ENCODE measurements at places on chromosomes 12 and 14.

DNA sequence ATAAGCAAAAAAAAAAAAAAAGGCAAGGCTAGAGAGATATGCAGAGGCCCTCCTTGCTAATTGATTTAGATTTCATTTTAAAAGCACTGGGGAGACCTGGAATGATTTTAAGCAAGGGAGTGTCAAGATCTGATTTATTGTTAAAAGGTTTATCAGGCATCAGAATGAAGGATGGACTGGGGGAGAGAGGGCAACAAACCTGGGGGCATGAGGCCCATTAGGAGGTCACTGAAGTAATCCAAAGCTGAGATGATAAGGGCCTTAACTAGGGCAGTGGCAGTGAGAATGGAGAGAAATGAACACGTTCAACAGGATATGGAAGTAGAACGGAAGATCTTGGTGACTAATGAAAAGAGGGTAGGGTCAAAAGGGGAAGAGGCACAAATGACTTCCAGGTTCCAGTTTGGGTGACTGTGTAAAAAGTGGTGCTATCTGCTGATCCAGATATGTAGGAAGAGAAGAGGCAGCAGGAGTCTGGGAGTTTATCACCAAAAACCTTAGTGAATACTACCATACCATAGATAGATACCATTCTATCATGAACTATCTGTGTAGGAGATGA lies 24.0 kb downstream of the KITLG start:
- no peak for DNase-seq

GRCh38 chr14:33486332-33486890 lies 464.5 kb downstream of the EGLN3 start:
- DNase-seq = no peak

GRCh38 chr12:54028314-54029201 lies at the start of gene HOXC6:
TSS of gene HOXC6 (plus strand) at chr12:54028440. CDS start at chr12:54028522, 82 bp downstream.
- no peak for DNase-seq

- no peak for DNase-seq
Measured at GRCh38 chr12:94749890-94750289, 99.5 kb upstream of the TMCC3 start.

GRCh38 chr14:72796935-72797334 lies 97.0 kb downstream of the DPF3 start:
- DNase-seq = no peak

GRCh38 chr14:104031384-104031783 lies 54.1 kb upstream of the ASPG start:
- no peak for DNase-seq

- DNase-seq = no peak
Measured at GRCh38 chr14:52026901-52027300, 37.6 kb downstream of the RTRAF start.

- no peak for DNase-seq
Measured at GRCh38 chr12:126353604-126354003, 1288.4 kb downstream of the AACS start.

DNA sequence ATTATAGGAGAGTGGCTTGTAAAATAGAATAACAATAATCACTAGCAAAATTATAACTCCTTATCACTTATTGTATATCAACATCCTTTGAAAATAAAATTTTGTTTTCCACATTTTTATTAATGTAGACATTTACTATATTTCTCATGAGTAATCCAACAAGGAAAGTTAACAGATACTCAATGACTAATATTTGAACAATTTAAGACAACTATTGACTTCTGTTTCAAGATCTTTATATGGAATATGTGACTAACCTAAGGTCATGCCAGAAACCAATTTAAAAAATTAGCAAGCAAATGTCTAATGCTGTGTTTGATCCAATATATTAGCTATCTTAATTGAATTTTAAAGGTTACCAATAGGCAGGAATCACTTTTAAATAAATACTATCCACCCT lies 638.5 kb upstream of the FLRT2 start:
- no peak for DNase-seq

GRCh38 chr14:70005281-70005805 lies 126.1 kb downstream of the SMOC1 start:
- DNase-seq = no peak

GRCh38 chr12:90978117-90978770 lies 23.3 kb upstream of the CCER1 start:
- DNase-seq = no peak

- no peak for DNase-seq
Measured at GRCh38 chr14:60093080-60093479, 1.4 kb downstream of the PCNX4 start.

- DNase-seq = no peak
Measured at GRCh38 chr12:63292471-63293221, 141.6 kb upstream of the AVPR1A start.

DNA sequence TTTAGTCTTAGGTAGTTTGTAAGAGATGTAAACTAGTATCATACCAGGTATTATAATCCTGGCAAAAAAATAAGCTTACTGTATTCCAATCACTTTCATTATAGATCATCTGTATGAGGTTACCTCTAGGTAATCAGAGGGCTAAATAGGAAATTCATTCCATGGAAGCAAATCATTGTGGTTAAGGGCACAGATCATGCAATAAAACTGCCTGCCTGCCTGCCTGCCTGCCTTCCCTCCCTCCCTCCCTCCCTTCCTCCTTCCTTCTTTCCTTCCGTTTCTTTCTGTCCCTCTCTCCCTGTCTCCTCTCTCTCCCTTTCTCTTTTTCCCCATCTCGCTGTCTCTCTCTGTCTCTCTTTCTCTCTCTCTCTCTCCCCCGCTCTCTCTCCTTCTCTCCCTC lies 3.2 kb upstream of the CLEC9A start:
- DNase-seq = no peak

DNA sequence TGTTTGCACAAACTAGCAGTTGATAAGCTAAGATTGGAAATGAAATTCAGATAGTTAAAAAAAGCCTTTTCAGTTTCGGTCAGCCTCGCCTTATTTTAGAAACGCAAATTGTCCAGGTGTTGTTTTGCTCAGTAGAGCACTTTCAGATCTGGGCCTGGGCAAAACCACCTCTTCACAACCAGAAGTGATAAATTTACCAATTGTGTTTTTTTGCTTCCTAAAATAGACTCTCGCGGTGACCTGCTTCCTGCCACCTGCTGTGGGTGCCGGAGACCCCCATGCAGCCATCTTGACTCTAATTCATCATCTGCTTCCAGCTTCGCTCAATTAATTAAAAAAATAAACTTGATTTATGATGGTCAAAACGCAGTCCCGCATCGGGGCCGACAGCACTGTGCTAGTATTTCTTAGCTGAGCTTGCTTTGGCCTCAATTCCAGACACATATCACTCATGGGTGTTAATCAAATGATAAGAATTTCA lies 335.6 kb downstream of the TMEM121 start:
- DNase-seq = no peak

DNA sequence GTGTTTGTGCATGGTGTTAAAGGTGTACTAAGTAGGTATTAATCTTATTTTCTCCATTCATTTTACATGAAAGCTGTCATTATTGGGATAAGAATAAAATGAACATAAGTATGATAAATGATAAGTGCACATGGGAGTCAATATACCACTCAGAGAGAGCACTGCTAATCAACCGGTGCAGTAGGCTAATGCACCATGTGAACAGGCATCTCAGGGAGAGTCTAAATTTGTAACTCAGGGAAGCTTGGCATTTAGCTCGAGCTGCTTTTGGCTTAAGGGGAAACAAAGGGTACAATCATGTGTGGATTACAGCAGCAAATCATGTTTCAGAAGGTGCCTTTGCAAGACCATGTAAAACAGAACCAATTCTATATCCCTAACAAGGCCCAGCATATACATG lies 127.4 kb downstream of the MGST1 start:
- DNase-seq = no peak

DNA sequence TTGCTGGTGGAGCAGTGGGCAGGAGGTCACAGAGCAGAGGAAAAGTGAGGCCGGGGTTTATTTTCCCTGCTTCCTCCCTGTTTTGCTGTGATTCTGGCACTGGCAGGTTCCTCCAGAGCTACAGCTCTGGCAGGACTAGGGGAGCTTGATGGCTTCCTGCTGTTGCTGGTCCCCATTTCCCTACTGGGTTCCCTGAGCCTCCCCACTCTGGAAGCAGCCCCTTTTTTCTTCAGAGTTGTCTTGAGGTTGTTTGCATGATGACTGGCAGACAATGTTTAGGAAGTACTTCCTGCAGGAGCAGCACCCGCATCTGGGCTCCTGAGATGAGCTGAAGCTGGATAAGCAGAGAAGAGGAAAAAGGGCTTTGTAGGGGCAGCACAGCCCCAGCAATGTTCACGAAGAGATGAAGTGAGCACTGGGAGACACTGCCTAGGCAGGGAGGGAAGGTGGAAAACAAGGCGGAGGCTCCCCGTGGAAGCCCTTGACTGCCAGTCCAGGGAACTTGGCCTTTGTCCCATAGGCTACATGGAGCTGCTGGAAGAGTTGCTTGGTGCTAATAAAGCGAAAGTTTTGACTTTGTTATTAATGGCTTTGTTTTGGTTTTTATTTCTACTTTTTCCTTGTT lies 126.9 kb downstream of the SLC38A6 start:
- no peak for DNase-seq

GRCh38 chr12:131438881-131439280 lies 272.0 kb upstream of the SFSWAP start:
- no peak for DNase-seq

DNA sequence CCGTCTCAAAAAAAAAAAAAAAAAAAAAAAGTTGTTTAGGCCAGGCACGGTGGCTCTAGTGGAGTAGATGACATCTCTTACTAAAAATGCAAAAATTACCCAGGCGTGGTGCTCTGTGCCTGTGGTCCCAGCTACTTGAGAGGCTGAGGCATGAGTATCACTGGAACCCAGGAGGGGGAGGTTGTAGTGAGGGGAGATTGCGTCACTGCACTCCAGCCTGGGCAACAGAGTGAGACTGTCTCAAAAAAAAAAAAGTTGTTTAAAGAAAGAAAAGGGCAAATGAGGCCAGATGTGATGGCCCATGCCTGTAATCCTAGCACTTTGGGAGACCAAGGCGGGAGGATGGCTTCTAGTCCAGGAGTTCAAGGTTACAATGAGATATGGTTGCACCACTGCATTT lies 36.6 kb upstream of the SPPL3 start:
- no peak for DNase-seq

DNA sequence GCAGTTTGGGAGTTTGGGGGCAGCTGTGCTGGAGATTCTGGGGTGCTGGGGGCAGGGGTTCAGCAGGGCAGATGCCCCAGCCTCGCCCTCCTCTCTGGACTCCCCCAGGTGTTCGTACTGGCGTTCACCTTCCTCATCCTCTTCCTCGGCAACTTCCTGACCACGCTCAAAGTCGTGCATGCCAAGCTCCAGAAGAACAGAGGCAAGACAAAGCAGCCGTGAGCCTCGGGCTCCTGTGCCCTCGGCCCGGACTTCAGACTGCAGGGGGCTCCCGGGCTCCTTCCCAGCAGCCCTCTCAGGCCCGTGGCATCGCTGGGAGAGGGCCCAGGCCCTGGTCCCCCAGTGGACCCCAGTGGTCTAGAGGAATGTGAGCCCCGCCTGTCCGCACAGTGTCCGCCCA lies 18.0 kb downstream of the RHOF start:
- no peak for DNase-seq

- no peak for DNase-seq
Measured at GRCh38 chr14:54893151-54893760, 9.4 kb downstream of the GCH1 start.

DNA sequence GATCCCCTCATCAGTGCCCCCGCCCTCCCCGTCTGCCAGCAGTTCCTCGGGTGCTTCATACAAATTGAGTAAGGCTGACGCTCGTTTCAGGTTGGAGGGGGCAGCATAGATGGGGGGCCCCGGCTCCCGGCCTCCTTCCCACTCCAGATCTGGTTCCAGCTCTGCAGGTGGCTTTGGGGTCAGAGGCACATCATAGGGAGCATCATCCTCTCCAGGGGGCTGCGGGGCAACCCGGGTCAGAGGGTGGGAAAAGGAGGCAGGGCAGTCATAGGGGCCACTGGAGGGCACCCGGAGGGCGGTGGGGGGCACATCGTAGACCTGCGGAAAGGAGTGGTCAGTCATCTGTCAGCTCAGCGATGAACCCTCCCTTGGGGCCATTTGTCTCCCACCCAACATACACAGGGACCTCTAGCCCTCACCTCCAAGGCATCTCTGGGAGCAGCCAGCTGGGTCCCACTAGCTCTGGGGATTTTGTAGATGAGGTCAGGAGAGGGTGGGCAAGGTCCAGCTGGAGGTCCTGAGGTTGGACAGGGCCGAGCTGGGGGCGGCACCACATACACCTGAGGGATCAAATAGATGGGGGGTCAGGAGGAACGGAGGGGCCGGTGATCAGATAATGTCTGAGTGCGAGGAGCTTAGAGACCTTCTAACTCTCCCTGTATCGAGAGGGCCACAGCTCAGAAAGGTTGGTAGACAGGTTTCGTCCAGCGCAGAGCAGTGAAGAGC lies 5.1 kb downstream of the EFS start:
- DNase-seq = no peak

DNA sequence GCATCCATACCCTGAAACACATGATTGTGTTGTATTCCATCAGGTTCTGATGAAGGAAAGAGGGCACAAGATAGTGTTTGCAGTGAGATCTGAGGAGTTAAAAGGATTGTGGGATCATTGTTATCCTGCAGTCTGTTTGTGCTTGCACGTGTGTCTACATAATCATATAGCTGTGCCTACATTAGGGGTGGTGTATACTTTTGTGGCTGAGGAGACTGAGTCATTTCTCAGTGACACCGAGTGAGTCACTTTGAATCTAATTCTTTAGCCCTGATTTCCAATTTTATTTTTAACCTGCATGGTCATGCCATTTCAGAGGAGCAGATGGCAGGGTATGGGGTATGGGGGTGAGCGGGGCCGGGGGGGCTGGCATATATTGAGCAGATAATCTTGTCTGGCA lies 133.2 kb downstream of the ANO4 start:
- DNase-seq = no peak

GRCh38 chr14:67345583-67345982 lies 14.0 kb downstream of the ATP6V1D start:
- no peak for DNase-seq

- DNase-seq = no peak
Measured at GRCh38 chr12:34335819-34336262, 313.5 kb downstream of the ALG10 start.

- no peak for DNase-seq
Measured at GRCh38 chr12:122458105-122459035, 35.9 kb upstream of the CLIP1 start.

DNA sequence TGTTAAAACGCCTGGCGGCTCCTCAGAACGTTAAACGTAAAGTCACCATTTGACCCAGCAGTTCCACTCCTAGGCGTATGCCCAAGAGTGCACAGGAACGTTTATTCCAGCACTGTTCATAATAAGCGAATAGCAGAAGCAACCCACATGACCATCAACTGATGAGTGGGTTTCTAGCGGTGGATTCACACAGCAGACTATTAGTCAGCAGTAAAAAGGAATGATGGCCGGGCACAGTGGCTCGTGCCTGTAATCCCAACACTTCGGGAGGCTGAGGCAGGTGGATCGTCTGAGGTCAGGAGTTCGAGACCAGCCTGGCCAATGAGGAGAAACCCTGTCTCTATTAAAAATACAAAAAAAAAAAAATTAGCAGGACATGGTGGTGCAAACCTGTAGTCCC lies 22.4 kb upstream of the FBRSL1 start:
- no peak for DNase-seq

- DNase-seq = no peak
Measured at GRCh38 chr12:49583366-49584094, 15.6 kb upstream of the MCRS1 start.

GRCh38 chr12:52636189-52636588 lies 15.8 kb downstream of the KRT2 start:
- DNase-seq = no peak

- DNase-seq = no peak
Measured at GRCh38 chr12:132279930-132280329, 49.5 kb downstream of the GALNT9 start.

- DNase-seq = no peak
Measured at GRCh38 chr12:49843876-49844437, 1.1 kb upstream of the BCDIN3D start.

- no peak for DNase-seq
Measured at GRCh38 chr12:33438025-33438772, 1.4 kb downstream of the SYT10 start.

All from stimulated activated CD4-positive, alpha-beta T cell treated with anti-CD3 and anti-CD28 coated beads, TNF-alpha, amount 100 ng/mL, for 1 hour (primary cell).